ENCODE measurements at places on chromosomes 12 and 14.

- peak; percentile 71 for DNase-seq
Measured at GRCh38 chr14:96363751-96364336, 518 bp downstream of the GSKIP start.

GRCh38 chr12:109052097-109052413, 321 bp upstream of the USP30 start:
- DNase-seq, result no peak

DNA sequence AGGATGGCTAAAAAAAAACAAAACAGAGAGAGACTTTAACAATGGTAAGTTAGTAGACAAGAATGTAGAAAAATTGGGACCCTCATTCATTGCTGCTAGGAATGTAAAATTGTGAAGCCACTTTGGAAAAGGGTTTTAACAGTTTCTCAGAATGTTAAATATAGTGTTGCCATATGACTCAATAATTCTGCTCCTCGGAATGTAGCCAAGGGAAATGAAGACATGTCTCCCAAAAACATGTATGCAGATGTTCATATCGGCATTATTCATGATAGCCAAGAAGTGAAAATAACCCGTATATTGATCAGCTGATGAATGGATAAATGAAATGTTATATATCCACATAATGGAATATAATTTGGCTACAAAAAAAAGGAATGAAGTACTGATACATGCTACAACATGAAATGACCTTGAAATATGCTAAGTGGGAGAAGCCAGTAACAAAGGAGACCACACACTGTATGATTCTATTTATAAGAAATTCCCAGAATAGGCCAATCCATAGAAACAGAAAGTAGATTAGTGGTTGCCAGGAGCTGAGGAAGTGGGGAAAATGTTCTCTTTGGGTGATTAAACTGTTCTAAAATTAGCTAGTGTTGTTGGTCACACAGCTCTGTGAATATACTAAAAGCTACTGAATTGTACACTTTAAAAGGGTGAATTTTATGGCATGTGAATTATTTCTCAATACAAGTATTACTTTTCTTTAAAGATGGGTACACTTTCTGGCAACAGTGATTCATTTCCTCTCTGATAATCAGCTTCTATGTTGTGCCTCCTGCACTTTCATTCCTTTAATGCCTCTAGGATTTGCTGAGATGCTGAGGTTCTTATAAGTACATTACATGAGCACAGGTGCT, 132.5 kb downstream of the DAAM1 start:
- peak; percentile 82 for DNase-seq

DNA sequence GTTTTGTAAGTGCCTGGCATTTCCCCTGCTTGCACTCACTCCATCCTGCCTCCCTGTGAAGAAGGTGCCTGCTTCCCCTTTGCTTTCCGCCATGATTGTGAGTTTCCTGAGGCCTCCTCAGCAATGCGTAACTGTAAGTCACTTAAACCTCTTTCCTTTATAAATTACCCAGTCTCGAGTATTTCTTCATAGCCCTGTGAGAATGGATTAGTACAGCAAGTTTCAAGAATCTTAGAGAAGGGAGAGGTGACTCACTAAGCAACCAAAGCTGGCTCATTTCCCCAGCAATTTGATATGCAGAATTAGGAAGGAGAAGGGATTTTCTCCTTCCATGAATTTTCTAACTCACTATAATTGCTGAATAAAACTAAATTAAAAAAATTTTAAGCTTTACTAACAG, 251.0 kb upstream of the FOXG1 start:
- DNase-seq, result no peak

DNA sequence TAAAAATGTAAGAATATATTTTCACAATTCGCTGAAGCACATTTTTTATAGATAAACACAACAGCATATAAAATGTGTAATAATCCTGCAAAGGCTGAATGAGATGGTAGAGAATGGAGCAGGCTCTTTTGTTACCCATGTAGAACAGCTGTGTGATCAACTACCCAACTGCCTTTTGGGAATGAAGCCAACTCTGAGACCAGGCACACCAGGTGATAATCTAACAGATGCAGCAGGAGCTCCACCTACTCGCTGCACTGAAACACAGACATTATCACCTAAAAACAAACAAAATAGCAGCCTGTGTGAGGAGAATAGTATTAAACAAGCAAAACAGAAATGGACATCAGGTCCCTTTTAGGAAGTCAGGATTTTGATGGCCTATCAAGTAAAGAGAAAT, 183.3 kb downstream of the CCDC59 start:
- peak; percentile 28 for DNase-seq

DNA sequence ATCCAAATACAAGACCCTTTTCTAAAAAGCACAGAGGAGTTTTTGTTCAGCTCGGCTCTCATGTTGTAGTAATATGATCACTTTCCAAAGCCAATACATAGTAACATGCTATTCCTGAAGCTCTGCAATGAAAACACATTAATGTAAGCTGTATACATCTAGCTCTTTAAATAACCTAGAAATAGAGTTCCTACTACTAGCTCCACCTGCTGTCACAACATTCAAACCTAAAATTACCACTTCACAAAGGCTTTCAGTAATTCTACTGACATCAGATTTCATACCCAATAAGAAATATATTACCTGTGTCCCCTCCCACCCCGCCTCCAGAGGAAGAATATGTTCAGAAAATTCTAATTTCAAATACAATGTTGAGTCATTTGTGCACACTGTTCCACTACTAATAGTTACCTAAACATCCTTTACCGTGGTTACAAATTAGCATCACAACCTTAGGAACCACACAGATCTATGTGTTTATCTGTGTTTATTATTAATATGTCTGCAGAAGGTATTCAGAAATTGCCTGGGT, 17.8 kb downstream of the EFCAB11 start:
- DNase-seq, result no peak

DNA sequence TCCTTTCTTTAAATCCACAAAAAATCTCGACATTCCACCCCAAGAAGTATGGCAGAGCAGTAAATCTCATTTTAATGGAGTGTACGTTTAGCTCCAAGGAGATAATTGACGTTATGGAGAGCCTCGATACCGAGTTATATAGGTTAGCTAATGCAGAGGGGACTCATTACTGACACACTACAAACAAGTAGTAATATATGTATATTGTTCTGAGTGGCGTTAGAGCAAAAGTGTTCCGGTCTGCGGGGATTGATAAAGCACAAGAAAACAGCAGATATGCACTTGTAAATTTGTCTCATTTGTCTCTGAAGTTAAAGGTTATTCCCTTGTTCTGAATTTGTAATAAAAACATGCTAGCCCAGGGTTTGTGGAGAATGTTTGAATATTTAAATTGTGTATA, 84.1 kb downstream of the BCL11B start:
- DNase-seq, result no peak

DNA sequence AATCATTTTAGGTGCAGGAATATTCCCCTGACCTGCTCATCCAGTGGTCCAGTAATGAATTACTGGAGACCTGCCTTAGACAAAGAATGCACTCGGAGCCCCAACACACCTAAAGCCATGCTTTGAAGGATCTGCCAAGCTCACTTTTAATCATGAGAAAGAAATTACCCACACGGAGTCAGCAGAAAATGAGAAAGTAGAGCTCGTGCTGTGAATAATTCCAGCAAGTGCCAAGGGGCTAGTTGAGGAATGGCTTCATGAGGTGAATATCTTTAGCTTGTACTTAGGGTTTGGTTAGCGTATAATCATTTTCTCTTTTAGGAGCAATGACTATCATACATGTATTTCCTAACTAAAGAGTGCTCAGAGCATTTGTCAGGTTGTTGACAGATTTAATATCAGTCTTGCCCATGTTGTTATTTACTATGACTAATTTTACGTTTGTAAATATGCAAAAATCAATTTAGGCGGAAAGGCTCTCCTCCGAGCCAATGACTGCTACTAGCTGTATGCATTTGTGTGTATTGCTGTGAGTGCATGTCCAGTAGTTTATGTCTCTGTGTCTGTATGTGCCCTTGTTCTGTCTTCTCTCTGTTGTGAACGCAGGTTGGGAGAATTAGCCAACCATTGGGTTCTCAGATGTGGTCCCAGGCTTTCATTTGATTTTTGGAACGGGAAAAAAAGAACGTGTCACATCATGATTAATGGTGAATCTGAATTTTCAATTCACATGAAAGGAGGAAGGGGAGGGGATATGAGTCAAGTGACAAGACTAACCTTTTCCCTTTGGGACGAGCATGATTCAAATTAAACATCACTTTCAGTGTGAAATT, 98.4 kb downstream of the RMST start:
- DNase-seq, result no peak

- DNase-seq, result no peak
Measured at GRCh38 chr14:75832621-75833297, 149.0 kb downstream of the TGFB3 start.

DNA sequence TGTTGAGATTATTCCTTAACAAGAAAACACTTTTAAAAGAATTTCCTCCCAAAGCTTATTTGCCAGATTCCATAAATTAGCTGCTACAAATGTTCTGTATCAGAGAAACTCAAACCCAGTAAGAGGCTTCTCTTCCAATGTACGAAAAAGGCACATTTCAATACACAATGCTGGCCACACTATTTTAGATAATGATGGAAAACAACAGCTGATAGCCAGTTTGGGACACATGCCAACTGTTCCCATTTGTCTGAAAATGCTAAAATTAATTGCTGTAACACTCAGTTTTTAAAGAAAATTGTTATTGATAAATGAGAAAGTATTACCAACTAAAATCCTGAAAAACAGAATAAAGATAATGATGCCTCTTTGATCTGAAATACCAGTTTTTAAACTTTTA, 4.4 kb downstream of the CFL2 start:
- DNase-seq, result no peak

GRCh38 chr12:21945002-21945401, 3.8 kb upstream of the ABCC9 start:
- no peak for DNase-seq

- DNase-seq, result no peak
Measured at GRCh38 chr12:127429551-127430285, 837.3 kb upstream of the TMEM132C start.

GRCh38 chr12:78057075-78057474, 226.4 kb downstream of the NAV3 start:
- no peak for DNase-seq

DNA sequence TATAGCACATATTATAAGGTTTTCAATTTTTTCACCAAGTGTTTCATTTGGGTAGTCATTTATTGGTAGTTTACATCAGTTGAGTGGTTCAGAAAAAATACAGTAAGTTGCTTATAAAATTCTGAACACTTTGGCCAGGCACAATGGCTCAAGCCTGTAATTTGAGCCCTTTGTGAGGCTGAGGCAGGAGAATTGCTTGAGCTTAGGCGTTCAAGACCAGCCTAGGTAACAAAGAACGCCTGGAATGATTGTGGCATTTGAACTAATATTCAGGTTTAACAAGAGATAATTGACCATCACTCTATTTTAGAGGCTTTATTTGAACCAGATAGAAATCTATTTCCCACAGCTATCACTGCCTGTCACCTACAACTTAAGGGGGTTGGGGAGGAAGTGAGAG, 22.7 kb downstream of the HIF1A start:
- no peak for DNase-seq

- DNase-seq, result peak; percentile 36
Measured at GRCh38 chr12:52741375-52742195, 35.6 kb downstream of the KRT76 start.

DNA sequence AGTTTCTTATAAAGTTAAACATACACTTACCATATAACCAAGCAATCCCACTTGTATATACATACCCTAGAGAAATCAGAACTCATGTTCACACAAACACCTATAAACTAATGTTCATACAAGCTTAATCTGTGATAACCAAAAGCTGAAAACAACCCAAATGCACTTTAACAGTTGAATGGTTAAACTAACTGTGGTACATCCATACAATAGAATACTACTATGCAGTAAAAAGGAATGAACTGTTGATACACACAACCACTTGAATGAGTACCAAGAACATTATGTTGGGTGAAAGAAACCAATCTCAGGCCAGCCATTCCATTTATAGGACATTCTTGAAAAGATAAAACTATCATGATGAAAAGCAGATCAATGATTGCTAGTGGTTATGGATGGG, 427.6 kb downstream of the DPF3 start:
- DNase-seq, result no peak

- DNase-seq, result peak; percentile 2
Measured at GRCh38 chr14:21771671-21772070, 98.1 kb upstream of the OR4E1 start.

GRCh38 chr14:26444822-26445221, 153.0 kb downstream of the NOVA1 start:
- DNase-seq, result peak; percentile 22

DNA sequence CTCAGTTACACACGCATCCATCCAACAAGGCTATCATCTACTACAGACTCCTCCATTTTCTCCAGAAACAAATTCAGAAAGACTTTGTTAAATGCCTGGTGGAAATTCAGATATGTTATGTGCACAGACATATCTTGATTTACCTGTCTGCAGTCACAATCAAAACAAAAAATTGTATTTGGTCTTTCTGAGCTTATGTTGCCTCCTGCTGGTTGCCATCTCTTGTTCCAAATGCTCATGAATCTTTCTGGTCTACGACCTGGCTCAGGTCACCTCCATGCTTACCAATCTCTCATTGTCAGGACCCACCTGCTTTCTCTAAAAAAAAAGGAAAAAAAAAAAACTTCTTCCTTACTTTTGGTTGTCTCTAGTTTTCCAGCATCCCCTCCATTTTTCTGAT, 169.2 kb upstream of the PLXNC1 start:
- DNase-seq, result peak; percentile 49

DNA sequence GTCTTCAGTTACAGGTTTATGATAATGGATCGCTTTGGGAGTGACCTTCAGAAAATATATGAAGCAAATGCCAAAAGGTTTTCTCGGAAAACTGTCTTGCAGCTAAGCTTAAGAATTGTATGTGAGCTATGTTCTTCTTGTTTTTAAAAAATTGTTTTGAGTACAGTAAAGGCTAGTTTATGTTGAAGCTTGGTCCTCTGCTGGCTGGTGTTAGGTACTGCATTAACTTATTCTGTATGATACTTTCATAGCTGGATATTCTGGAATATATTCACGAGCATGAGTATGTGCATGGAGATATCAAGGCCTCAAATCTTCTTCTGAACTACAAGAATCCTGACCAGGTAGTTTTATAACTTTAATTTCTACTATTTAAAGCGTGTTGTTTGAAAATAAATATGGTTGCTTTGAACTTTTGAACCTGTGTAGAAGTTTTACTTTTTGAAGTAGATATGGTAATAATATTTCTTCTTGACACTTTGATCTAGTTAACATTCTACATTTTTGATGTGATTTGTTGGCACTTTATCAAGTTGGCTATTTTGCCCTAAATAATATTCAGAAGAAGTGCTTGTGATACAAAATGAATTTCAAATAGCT, 55.7 kb downstream of the VRK1 start:
- DNase-seq, result peak; percentile 44

- no peak for DNase-seq
Measured at GRCh38 chr12:107448198-107448597, 237.4 kb upstream of the PWP1 start.

GRCh38 chr14:67853715-67854114, 34.1 kb downstream of the RAD51B start:
- DNase-seq, result no peak

DNA sequence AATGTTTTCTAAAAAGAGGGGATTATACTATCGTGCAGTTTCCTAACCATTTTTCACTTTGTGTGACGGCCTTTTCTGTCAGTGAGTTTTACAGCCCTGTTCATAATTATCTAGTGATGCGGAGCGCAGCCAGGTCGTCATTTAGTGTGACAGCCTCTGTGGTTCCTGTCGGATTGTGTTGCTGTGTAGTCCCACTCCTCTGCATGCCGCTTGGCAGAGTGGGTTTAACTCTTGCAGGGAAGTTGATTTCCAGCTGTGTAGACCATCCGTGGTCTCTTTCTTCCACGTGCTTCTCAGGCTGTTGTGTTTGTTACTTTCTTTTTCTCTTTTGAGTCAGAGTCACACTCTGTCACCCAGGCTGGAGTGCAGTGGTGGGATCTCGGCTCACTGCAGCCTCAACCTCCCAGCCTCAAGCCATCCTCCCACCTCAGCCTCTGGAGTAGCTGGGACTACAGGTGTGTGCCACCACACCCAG, 8.6 kb downstream of the RAN start:
- DNase-seq, result no peak

Data from renal cortical epithelial cell (primary cell).